ENCODE measurements at places on chromosomes 13 and 19.

- DNase-seq = no peak
Measured at GRCh38 chr19:4811328-4812131, 20.0 kb downstream of the TICAM1 start.

DNA sequence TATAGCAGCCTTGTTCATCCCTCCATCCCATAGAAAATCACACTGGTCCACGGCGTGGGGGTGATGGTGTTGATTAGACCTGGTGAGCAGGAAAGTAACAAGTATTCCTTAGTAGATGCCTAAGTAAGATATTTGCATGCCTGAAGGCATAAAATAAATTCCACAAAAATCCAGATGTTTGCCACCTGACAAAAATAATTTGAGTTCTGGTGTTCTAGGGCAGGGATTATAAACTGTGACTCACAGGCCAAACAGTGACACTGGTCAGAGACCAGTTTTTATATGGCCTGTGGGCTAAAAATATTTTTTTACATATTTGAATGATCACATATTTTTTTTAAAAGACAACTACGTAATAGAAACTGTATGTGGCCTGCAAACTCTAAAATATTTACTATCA, 310.7 kb downstream of the RFC3 start:
- no peak for DNase-seq

- DNase-seq = no peak
Measured at GRCh38 chr19:44869733-44870470, 21.2 kb upstream of the TOMM40 start.

GRCh38 chr13:20360835-20361412, 128.8 kb upstream of the GJB6 start:
- DNase-seq = no peak

- peak; percentile 93 for DNase-seq
Measured at GRCh38 chr19:15265850-15266248, 33.6 kb upstream of the EPHX3 start.

GRCh38 chr19:5037936-5038335, 69.0 kb downstream of the KDM4B start:
- no peak for DNase-seq

DNA sequence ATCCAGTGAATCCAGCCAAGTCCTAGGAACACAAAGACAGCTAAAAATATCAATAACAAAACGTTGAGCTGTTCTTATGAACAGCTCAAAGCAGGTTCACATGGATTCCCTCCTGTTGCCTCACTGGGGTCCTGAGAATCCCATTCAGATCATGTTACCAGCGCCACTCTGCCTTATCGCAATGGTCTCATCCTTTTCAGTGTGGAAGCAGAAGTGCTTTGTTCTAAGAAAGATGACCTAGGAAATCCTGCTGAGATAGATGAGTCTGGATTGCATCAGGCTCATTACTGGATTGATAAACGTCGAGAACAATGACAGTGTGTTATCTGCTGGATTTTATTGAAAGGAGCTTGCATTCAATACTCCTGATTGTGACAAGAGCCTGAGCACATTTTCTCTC, 87.0 kb downstream of the SLAIN1 start:
- no peak for DNase-seq

- no peak for DNase-seq
Measured at GRCh38 chr13:110565296-110565695, 3.8 kb upstream of the RAB20 start.

DNA sequence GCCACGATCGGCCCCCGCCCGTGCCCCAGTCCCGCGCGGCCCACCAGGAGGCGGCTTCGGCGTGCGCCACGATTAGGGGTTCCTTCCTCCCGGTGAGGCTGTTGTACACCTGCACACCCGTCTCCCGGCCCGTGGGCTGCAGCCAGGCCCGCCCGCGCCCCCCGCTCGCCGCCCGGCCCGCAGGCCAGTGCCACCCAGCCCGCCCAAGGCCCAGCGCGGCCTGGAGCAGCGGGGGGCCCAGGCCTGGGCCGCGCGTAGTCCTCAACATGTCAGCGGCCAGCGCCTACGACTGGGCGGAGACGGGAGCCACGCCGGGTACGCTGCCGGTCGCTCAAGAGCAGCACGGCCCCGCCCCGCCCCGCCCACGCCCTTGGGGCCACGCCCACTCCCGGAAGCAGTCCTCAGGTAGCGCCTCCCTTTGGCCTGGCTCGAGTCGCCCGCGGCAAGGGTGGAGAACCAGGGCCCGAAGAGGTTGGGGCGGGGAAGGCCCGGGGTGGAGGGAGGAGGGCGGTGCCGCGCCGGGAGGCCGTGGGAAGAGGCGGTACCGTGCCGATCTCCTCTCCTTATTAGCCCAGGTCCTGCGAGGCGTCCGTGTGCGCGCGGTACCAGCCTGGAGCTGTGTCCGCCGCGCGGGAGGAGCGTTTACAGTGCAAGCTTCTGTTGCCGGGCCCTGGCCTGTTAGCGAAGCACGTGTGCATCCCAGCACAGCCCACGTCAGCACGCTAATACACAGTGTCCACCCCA, at the start of gene CARS2:
TSS of gene CARS2 (minus strand) at position 291 of the 744 bp plus-strand sequence. CDS start at position 268, 23 bp downstream.
- peak; percentile 42 for DNase-seq

- no peak for DNase-seq
Measured at GRCh38 chr19:7428651-7429113, 60.2 kb downstream of the PEX11G start.

- DNase-seq = no peak
Measured at GRCh38 chr19:11101057-11101456, 11.8 kb downstream of the LDLR start.

DNA sequence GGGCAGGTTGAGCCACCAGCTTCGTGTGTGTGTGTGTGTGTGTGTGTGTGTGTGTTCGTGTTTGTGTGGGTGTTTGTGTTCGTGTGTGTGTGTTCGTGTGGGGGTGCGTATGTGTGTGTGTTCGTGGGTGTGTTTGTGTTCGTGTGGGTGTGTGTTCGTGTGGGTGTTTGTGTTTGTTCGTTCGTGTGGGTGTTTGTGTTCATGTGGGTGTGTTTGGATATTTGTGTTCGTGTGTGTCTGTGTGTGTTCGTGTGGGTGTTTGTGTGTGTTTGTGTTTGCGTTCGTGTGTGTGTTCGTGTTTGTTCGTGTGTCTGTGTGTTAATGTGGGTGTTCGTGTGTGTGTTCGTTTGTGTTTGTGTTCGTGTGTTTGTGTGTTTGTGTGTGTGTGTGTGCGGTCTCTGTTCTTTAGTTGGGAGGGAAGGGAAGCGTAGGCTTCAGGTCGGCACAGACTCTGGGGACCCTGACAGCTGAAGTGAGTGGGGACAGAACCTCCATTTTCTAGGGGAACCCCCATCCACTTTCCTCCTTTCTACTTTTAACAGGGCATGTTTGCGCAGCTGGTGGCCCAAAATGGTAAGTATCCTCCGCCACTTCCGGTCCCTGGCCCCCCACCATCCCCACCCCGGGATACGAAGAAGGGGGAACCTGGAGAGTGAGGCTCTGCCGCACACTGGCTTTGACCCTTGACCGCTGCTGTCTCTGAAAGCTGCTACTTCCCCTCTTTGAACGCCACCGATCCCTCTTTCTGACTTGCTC, 1.6 kb downstream of the TNFSF9 start:
- no peak for DNase-seq

DNA sequence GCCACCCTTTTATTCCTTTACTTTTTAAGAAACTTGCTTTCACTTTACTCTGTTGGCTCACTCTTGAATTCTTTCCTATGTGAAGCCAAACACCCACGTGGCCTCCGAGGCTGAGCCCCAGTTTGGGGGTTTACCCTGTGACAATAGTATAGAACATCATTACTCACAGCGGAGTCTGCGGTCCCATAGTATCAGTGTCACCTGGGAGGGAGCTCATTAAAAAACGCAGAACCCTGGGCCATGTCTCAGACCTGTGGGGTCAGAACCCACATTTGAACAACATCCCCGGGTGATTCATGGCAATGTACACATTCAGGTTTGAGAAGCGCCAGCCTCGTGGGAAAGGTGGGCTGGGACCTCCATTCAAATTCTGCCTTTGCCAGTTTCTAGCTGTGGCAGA, 36.0 kb upstream of the UBL3 start:
- no peak for DNase-seq

GRCh38 chr19:34471906-34472700, 9.5 kb upstream of the WTIP start:
- DNase-seq = no peak

GRCh38 chr13:40158218-40158617, 502.8 kb downstream of the COG6 start:
- no peak for DNase-seq

GRCh38 chr13:80224468-80224867, 116.5 kb downstream of the SPRY2 start:
- no peak for DNase-seq

- DNase-seq = no peak
Measured at GRCh38 chr13:33176526-33176925, 109.0 kb downstream of the STARD13 start.

DNA sequence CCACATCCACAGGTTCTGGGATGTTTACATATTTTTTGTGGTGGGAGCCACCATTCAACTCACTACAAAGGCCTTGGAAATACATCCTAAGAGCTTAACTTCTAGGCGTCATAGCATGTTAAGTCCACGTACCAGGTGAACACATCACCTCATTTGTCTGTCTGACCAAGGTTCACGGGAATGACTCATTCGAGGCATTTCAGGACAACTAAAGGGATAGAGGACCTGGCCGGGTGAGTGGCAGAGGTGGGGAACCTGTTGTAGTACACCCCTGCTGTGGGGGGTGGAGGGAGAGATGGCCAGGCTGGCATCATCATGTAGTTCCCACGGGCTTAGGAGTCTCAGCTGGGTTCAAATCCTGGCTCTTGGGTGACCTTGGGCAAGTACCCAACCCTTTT, 51.5 kb downstream of the BICRA start:
- no peak for DNase-seq

DNA sequence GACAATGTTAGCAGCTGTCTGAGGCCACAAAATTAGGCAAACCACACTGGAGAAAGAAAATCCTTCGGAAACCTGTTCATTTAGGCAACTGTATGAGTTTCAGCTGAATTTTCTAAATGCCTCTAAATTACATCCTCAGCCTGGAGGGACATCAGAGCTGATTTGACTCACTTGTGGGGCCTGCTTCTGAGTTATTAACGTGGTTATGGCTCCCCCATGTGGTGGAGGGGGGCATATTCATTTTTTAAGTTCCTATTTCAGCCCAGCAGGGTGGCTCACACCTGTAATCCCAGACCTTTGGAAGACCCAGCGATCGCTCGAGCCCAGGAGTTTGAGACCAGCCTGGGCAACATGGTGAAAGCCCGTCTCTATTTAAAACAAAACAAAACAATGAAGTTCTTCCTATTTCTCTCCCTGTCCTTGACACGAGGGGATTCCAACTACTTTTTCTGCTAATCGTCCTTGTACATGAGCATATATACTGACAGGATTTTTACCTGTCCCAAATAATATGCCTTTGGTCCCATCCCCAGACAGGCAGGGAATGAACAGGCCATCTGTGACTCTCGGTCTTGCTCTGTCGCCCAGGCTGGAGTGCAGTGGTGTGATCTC, 31.5 kb upstream of the HIF3A start:
- peak; percentile 40 for DNase-seq

DNA sequence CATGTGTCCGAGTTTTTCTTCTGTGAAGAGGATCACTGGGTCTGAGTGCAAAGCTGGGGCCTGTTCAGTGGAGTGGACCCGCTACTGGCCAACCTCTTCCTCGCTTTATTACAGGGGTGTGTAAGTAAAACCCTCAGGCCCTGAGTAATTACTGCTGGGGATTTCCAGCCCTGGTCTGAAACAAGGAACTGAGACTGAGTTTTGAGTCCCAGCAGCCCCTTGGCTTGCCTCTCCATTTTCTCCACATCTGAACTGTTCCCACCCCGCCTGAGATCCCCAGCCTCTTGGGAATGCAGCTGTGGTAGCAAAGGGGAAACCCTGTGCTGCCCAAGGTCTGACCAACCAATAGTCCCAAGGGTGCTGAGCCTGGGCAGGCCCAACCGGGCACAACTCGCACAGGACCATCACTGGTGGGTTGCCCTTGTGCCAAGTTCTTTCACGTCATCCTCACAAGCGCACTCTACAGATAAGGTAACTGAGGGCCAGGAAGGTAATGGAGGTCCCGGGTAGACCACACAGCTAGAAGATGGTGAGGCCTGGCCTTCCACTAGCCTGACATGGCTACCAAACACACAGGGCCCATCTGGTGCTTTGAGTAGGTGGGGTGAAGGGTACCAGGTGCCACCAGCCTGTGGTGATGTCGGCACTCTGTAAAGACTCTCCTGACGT, 13.7 kb upstream of the SLC35E1 start:
- DNase-seq = no peak

DNA sequence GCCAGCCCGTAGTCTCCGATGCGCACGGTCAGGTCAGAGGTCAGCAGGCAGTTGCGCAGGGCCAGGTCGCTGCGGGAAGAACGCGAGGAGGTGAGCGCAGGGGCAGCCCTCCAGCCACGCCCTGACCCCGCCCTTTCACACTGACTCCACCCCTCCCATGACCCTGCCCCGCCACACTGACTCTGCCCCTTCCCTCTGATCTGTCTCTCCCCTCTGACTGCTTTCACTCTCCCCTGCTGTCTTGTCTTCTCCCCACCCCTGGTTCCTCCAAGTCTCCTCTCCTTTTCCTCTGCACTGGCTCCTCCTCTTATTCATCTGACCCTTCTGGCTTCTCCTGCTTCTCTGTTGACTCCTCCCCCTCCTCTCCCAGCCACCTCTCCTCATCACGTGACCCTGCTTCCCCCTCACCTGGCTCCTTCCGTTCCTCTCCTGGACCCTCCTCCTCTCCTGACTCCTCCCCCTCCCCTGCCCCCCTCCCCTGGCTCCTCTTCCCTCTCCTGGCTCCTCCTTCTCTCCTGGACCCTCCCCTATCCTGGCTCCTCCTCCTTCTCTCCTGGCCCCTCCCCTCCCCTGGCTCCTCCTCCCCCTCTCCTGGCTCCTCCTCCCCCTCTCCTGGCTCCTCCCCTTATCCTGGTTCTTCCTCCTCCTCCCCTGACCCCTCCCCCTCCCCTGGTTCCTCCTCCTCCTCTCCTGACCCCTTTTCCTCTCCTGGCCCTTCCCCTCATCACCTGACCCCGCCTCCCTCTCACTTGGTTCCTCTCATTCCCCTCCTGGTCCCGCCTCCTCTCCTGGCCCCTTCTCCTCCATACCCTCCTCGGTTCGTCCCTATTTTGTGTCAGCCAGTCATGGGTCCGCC, 9.9 kb downstream of the LMTK3 start:
- DNase-seq = no peak

- DNase-seq = no peak
Measured at GRCh38 chr13:23050126-23050525, 130.7 kb upstream of the SGCG start.

GRCh38 chr13:100323937-100324336, 235.0 kb downstream of the PCCA start:
- DNase-seq = no peak

Data from HS-5 (cell line).